ENCODE measurements at places on chromosomes 11 and 22.

DNA sequence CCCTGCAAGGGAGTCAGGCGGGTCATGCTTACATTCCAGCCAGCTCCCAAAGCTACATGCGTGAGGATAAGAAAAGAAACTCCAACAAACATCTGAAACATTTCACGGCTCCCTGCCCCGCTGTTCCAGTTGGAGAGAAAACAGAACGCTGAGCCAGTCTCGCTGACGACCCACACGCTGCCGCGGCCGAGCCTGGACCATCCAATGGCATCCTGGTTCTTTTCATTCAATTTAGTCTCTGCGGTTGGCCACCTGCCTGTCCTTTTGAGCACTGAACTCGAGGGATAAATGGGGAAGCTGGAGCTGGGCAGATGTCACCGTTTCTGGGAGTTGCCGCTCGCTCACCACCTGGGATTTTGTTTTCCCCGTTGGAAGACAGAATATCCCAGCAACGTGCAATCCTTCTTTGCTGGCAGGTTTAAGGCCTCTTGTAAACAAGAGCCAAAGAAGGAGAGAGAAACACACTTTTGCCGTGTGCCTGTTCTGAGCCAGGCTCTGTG lies 45.3 kb upstream of the SHISAL1 start:
- DNase-seq: no peak

DNA sequence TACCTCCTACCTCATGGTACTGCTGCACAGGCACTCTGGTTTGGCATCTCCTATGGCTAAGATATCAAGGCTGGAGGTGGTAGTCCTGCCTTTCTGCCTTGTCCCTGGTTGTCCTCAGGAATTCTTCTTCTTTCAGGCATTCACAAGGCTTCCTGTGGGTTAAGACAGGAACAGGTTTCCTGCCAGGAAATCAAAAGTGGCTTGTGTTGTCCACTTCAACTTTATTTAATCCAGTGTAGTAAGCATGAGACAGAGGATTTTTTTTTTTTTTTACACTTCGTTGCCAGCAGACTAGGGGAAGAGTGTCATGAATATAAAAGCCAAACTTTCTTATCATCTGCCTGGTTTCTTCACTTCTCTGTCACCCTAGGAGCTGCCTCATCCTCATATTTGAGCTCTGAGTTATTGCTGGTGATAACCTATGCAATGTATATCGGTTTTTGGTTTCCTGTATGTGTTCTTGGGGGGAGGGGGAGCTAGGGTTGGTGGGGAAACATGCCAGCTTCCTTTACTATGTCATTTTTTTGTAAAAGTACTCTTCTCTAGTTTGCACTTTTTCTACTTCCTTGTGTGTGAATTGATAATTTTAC lies 50.2 kb downstream of the XKR3 start:
- DNase-seq: no peak

DNA sequence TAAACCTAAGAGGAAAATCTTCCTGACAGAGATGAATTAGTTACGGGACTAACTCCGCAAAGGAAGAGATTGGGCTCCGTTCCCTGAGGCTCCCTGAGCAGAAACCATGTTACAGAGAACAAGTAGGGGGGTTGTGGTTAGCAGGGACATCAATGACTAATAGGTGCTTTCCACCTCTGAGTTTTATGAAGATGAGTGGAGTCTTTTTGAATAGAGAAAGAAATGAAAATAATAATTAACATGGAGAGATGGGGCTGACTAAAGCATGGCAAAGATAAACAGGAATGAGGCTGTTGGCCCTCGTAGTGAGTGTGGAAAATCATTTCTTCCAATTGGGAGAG lies 47.5 kb upstream of the PICALM start:
- DNase-seq: no peak

GRCh38 chr11:116930586-116930985 lies 93.2 kb upstream of the APOA1 start:
- no peak for DNase-seq

DNA sequence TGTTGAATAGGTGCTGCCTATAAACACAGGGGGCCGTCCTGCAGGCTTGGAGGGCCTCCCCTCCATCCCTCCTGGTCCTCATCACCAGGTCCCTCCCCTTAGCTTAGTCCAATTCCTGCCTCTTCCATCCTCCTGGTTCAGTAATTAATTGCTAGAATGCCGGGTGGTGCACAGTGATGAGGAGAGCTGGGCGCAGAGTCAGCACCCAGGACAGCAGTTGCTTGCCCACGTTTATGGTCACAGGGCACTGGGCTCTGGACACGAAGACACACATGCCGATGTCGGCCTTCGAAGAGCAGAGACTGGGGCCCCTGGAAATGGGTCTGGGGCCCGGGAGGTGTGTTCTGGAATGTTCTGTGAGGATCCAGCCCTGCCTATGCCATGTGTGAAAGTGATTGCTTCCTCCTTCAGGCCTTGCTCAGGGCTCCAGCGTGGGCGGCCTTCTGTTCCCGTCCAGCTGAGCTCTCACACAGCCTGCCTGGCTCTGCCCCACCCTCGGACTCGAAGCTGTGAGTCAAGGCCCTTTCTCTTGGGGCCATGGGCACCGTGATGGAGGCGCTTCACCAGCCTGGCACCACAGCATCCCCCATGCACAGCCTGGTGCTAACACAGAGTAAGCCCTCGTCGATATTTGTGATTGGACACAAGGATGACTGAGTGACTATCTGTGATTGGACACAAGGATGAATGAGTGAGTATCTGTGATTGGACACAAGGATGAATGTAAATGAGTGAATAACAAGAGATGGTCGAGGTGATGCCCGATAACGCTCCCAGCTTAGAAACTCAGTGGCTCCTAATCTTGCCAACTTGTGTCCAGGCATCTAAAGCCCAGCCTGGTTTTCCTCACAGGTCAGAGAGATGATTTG lies 884.7 kb downstream of the BRD1 start:
- DNase-seq: no peak

- DNase-seq: no peak
Observed at GRCh38 chr11:116792869-116793771, 1.4 kb upstream of the APOA5 start.

- no peak for DNase-seq
Observed at GRCh38 chr11:66734215-66734614, 5.2 kb upstream of the SPTBN2 start.

All from NCI-H526 (cell line).